ENCODE measurements at places on chromosomes 5 and 9.
A peak's percentile ranks its signal among the peaks of the same experiment; 100 is the strongest.

DNA sequence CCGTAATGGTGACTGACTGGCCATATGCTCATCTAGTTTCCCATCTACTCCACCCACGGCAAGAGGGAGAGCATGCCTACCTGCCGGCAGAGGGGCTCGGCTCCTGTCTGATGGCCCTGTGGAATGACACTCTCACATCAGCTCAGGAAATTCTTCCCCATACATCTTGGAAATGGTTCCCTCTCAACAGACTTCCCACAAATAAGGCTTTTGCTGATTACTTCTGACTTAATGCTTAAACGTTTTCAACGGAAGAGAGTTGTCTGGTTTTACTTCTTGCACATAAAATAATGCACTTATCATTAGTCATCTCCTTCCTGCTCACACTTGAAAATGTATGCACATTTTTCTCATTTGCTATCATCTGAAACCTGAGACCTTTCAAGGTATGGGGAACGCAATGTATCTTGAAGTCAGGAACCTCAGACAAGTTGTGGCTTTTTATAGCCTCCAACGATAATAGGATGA is 129.5 kb downstream of the TTLL11 start:
- no peak for DNase-seq

GRCh38 chr5:135204151-135204600 is 170.1 kb upstream of the PITX1 start:
- no peak for DNase-seq

DNA sequence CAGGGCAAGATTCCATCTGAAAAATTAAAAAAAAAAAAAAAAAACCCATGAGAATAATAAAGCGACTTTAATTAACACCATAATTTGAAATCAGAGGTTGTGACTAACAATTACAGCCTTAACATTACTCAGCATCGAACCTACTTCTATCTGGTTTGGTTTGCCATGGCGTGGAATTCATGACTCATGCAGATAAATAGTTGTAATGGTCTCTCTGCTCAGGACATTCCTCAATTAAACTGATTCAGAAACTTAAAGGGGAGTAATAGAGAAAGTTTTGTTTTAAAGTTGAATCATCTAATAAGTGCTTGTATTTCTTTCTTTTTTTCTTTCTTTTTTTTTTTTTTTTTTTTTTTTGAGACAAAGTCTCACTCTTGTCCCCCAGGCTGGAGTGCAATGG is 135.5 kb downstream of the SPATA31D1 start:
- DNase-seq, result no peak

- no peak for DNase-seq
These were observed 289.8 kb downstream of the SPOCK1 start for GRCh38 chr5:137209232-137209809.

- no peak for DNase-seq
These were observed 209.8 kb downstream of the MCTP1 start for GRCh38 chr5:95075111-95075510.

DNA sequence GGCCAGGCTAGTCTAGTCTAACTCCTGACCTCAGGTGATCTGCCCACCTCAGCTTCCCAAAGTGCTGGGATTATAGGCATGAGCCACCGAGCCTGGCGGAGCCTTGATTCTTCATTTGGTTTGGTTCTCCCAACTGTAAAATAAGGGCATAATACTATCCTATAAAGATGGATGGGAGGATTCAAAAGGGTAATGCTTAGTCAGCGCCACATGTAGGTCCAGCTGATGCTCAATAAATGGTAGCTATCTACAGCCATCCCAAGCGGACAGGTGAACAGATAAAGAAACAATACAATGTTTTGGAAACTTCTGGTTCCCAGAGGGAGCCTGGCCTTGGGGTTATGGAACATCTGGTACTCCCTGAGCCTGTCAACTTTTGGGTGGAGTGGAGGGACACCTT is 13.6 kb upstream of the SET start:
- no peak for DNase-seq

DNA sequence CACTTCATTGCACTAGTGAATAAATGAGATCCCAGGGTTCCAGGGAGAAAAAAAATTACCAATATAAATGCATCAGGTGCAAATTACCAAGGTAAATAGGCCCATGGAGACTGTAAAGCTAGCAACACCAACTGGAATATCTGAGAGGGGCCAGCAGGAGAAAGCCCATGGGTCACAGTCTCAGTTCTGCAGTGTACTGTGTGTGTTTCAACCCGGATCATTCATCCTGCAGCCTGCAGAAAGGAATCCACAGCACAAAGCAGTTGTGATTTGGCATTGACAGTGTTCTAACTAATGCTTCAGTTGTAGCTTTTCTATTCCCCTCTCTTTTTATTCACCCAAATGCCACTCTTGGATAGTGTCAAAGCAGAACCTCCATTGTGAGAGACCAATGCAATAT is 171.0 kb downstream of the EFNA5 start:
- no peak for DNase-seq

DNA sequence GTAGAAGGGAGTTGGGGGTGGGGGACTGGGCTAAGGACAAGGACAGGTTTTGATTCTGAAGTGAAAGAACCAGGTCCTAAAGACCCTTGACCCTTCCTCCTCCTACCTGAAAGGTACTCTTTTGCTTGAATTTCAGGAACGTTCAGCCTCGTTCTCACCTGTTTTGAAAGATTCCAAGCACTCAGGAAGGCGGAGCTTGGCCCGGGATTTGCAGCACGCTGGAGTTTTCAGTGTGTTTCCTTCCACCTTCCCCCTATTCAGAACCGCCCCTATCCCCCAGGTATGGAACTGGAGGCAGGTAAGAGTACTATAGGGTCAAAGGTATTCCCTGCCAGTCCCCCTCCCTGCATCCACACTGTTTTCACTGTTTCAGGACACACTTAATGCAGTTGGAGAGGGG is 7.1 kb downstream of the EGR1 start:
- no peak for DNase-seq

GRCh38 chr9:96031366-96031824 is 155.9 kb downstream of the ERCC6L2 start:
- DNase-seq, result peak; percentile 47

DNA sequence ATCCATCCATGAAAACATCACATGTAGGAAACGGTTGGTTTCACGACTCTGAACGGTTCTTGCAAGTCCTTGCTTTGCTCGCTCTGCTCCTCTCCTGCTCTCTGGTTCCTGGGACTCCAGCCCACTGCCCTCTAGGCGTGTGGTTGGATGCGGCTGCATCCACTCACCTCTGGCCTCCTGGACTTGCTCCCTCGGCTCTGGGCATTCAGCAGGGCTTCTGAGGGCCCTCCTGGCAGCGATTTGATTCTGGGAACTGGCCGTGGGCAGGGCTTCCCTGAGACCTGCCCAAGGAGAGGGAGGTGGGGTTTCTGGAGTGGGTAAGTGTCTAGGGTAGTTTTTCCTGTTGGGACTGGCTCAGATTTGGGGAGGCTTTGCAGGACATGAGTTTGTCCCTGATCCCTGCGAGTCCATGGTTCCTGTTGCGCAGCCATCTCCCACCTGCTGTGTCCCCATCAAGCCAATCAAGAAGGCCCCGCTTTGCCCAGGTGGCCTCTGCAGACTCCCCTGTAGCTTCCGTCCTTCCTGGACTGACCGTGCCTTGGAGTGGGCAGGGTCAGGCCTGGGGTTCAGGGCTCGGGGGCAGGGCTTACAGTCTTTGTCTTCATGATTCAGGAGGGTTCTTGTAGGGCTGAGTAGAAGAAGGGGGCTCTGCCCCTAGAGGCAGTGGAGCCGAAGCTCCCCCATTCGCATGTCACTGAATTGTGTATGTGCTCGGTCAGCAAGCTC is 192.3 kb downstream of the CACNA1B start:
- DNase-seq, result no peak

- no peak for DNase-seq
These were observed 225.0 kb downstream of the FANCC start for GRCh38 chr9:95092262-95093072.

DNA sequence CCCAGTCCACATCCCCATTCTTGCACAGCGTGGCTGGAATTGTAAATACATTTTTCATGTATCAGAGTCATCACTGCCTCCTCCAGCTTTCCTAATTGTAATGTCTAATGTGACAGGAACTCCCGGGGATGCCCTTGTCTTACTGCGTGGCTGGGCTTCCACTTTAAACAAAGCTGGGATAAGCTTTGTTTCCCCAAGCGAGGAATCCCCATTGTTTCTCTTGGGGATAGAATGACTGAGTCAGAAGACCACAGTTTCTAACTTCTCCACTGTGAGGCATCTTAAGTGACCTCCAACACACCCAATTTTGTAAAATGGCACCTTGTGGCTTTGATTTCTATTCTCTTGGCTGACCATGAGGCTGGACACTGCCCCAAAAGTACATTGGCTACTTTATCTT is 22.4 kb downstream of the ARPC5L start:
- DNase-seq, result no peak

DNA sequence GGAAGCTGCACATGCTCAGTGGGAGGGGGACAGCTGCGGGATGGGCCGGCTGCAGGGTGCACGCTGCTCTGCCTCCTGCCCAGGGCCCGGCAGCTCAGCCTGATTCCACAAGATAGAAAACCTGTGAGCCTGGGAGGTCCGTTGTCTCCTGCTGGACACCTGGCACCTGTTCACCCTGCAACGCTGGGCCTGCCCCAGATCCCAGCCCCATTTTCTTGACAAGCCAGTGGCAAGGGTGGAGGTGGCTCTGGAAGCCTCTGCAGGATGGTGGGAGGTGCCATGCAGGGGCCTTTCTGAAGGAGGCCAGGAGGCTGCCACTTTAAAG is 68.1 kb upstream of the RNF130 start:
- DNase-seq, result no peak

- no peak for DNase-seq
These were observed 51.2 kb upstream of the TNFAIP8 start for GRCh38 chr5:119304439-119305211.

- DNase-seq, result peak; percentile 51
These were observed 82.0 kb downstream of the YIPF5 start for GRCh38 chr5:144088206-144089064.

- DNase-seq, result no peak
These were observed 5.9 kb downstream of the YTHDC2 start for GRCh38 chr5:113519412-113519811.

DNA sequence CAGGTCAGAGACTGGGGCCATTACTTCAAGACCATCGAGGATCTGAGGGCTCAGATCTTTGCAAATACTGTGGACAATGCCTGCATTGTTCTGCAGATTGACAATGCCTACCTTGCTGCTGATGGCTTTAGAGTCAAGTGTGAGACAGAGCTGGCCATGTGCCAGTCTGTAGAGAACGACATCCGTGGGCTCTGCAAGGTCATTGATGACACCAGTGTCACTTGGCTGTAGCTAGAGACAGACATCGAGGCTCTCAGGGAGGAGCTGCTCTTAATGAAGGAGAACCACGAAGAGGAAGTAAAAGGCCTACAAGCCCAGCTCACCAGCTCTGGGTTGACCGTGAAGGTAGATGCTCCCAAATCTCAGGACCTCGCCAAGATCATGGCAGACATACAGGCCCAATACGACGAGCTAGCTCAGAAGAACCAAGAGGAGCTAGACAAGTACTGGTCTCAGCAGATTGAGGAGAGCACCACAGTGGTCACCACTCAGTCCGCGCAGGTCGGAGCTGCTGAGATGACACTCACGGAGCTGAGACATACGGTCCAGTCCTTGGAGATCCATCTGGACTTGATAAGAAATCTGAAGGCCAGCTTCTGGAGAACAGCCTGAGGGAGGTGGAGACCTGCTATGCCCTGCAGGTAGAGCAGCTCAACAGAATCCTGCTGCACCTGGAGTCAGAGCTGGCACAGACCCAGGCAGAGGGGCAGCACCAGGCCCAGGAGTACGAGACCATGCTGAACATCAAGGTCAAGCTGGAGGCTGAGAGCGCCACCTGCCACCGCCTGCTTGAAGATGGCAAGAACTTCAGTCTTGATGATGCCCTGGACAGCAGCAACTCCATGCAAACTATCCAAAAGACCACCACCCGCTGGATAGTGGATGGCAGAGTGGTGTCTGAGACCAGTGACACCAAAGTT is 9.3 kb downstream of the NIPBL start:
- DNase-seq, result no peak

GRCh38 chr5:137838976-137839375 is 28.7 kb upstream of the MYOT start:
- DNase-seq, result no peak

DNA sequence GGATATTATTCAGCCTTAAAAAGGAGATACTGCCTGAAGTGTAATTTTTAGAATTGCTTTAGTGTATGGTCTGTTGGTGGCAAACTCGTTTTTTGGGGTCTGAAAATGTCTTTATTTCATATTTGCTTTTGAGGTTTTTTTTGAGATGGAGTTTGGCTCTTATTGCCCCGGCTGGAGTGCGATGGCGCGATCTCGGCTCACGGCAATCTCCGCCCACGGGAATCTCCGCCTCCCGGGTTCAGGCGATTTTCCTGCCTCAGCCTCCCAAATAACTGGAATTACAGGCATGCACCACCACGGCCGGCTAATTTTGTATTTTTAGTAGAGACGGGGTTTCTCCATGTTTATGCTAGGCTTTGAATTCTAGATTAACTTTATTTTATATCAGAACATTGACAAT is 20.2 kb upstream of the PCDHB1 start:
- no peak for DNase-seq

- no peak for DNase-seq
These were observed 417.1 kb downstream of the HCN1 start for GRCh38 chr5:45279109-45279508.

- no peak for DNase-seq
These were observed 110.4 kb upstream of the ZNF462 start for GRCh38 chr9:106752581-106752980.

- DNase-seq, result peak; percentile 54
These were observed 162.1 kb downstream of the ARL15 start for GRCh38 chr5:54148067-54148845.

GRCh38 chr9:124266826-124267201 is 9.1 kb downstream of the NEK6 start:
- no peak for DNase-seq

DNA sequence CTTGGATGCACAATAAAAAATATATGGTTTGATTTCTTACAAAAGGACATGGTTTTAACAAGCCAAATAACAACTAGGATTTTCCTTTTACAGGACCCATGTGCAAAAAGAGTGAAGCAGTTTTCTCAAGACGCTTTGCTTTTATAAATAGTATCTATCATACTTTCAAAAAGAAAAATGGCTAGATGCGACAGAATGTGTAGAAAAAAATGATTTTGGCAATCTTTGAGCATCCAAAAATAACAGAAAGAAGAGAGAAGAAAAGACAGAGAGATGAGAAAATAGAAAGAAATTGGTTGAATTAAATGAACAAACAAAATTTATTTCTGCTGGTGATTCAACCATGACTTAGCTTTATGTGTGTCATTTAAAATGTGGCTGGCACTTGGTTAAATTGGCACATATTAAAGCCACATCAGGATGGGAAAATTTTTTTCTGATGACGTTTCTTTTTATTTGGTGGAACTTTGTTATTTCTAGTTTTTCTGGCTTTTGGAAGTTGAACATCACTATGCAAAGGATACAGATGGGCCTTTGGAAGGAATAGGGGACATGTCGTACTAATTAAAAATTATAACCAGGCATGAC is 35.6 kb upstream of the NREP start:
- DNase-seq, result no peak

- no peak for DNase-seq
These were observed 4.8 kb downstream of the NINJ1 start for GRCh38 chr9:93129286-93129685.

- no peak for DNase-seq
These were observed 27.5 kb upstream of the BOD1 start for GRCh38 chr5:173643964-173644363.

- no peak for DNase-seq
These were observed 157.7 kb downstream of the NR2F1-AS1 start for GRCh38 chr5:93423300-93423699.

Data from hindlimb muscle (tissue), 1 donor.